ENCODE measurements at places on chromosomes 11 and 22. TPM values are rescaled to one million over a fixed set of nuclear protein-coding genes. Genes with fewer than 3 reads are reported as not detected.

CCDC88B gene
- 2.6 TPM for total RNA-seq

LMO2 gene
- total RNA-seq, result 5.8 TPM

SCARF2 gene
- total RNA-seq, result 6.1 TPM

XKR3 gene
- not detected for total RNA-seq

SLC37A2 gene
- 259 TPM for total RNA-seq

RIMBP3B gene
- total RNA-seq, result not detected

DERL3 gene
- total RNA-seq, result 0.25 TPM

CBLIF gene
- total RNA-seq, result not detected

MIAT gene
- 0.47 TPM for total RNA-seq

WT1 gene
- not detected for total RNA-seq

COX8A gene
- 448 TPM for total RNA-seq

MYEOV gene
- total RNA-seq, result 32.9 TPM

TTC38 gene
- total RNA-seq, result 19.1 TPM

SAA4 gene
- not detected for total RNA-seq

KCNJ1 gene
- total RNA-seq, result 0.88 TPM
